ENCODE measurements at places on chromosomes 6 and 20.

- DNase-seq, result no peak
These were observed 228.6 kb downstream of the ADGB start for GRCh38 chr6:146827216-146827928.

- no peak for DNase-seq
These were observed 181.0 kb downstream of the CDKAL1 start for GRCh38 chr6:20715135-20715806.

- no peak for DNase-seq
These were observed 23.8 kb upstream of the SMOC2 start for GRCh38 chr6:168417191-168417590.

- no peak for DNase-seq
These were observed 29.6 kb downstream of the ALDH5A1 start for GRCh38 chr6:24524329-24524728.

- DNase-seq, result no peak
These were observed 231.4 kb downstream of the PAX1 start for GRCh38 chr20:21936720-21937380.

GRCh38 chr6:11062715-11063114 lies 18.6 kb upstream of the ELOVL2 start:
- DNase-seq, result no peak

GRCh38 chr6:81750681-81751387 lies 1.6 kb downstream of the TENT5A start:
- DNase-seq, result no peak

DNA sequence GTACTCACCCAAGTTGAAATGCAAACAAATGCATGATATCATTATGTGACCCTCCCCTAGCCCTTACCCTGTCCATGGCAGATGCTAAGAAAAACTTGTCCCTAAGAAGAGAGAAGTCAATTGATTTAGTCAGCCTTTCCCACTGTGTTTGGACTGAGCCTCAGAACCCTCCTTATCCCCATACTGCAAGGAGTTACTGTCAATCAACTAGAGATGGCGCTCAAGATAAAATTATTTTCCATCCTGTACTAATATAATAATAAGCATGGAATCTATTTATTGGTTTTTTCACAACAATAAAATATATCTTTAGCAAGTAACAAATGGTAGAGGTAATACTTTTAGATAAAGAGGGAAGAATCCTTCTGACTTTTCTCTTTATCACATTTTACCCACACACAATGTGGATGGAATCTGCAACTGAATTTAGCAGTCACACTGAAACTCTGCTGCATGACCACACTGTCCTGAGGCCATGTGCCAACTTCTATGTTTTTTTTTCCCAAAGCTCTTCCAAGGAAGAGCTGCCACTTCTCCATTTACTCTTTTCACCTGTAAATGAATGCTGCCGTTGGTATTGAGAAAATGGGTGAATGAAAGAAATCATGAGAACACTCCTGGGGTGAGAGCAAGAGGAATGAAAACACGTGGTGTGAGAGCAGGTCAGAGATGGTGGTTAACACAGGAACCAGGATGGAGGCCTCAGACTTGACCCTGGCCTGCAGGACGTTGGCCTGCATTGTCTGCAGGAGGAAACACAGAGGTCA lies 10.5 kb downstream of the NT5E start:
- DNase-seq, result no peak

DNA sequence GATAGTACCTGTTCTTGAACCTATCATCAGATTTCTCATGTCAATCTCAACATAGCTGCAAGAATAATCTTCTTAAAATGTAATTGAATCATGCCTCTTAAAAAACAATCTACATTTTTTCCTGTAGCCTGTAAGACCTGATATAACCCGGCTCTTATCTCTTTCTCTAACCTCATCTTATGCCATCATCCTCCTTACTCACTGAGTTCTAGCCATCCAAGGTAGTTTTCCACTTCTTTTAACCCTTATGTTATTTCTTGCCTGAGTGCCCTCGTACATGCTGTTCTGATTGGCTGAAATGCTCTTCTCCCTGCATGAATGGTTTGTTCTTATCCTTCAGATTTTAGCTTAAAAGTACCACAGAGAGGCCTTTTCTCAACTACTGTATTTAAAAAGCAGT lies 16.4 kb downstream of the SLC17A5 start:
- no peak for DNase-seq

- no peak for DNase-seq
These were observed 177.7 kb downstream of the ZDHHC14 start for GRCh38 chr6:157558487-157559200.

DNA sequence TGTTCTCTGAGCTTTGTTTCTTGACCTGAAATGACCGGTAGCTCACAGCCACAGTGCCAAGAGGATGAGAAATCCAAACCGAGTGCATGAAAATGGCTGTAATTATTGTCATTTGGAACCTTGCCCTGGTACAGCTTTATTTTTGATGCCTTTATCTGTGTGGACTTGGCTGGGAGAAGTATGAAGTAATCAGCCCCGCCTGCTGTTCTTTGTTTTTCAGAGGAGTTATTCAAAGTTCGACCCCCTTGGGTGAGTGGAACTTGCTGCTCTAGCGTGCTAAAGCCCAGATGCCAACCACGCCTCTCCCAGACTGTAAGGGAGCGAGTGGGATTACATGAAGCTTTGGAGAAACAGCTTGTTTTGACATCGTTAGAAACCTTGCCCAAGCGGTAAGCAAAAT lies 48.3 kb downstream of the ECT2L start:
- DNase-seq, result no peak

GRCh38 chr6:12813321-12813720 lies 96.8 kb downstream of the PHACTR1 start:
- no peak for DNase-seq

Data from central memory CD8-positive, alpha-beta T cell (primary cell).